Mucosa of descending colon (tissue), 3 donors: ENCODE measurements at places on chromosomes 12 and 14.
A peak's percentile ranks its signal among the peaks of the same experiment; 100 is the strongest.

GRCh38 chr12:87704374-87704773 lies 324.8 kb downstream of the C12orf50 start:
- DNase-seq: no peak

GRCh38 chr14:88323523-88324199 lies 592 bp upstream of the KCNK10 start:
- no peak for DNase-seq

DNA sequence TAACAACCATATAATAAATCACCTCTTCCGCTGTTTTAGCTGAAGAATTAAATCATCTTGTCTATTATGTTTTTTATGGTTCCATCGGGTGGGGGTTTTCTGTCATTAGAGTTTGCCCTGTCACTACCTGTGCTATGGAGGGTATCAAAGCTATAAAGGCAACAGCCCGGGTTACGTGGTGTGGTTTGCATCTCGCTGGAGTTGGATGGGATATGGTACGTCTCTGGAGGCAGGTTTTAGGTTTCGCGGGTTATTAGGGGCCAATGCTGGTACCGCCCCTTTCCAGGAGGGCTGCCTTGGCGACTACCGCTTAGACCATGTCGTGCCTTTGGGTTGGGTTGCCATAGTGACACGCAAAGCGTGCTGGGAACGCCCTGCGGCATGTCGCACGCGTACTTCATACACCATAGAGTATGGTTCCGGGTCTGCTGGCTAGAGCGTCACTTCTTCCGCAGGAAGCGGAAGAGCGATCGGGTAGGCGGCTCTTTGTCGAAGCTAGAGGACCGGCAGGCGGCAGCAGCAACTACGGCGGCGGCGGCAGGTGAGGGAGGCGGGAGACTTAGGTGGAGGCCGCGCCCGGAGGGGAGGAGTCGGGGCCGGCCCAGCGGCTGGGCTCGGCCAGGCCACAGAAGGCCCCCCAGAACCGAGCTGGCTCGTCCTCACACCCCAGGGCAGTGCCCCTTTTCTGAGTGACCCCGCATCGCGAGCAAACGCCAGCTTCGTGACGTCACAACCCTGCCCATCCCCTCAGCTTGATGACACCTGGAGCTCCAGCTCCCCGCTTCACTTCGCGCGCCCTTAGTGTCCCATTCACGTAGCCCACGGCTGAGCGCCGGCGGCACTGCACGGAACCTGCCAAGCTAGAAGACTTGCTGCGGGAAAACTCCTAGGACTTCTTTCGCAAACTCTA lies at the start of gene ZC3H10:
Gene ZC3H10, plus strand, starts transcription at position 489 of the 910 bp plus-strand sequence. CDS start 2,297 bp downstream, outside the sequence.
- DNase-seq: peak; percentile 99

DNA sequence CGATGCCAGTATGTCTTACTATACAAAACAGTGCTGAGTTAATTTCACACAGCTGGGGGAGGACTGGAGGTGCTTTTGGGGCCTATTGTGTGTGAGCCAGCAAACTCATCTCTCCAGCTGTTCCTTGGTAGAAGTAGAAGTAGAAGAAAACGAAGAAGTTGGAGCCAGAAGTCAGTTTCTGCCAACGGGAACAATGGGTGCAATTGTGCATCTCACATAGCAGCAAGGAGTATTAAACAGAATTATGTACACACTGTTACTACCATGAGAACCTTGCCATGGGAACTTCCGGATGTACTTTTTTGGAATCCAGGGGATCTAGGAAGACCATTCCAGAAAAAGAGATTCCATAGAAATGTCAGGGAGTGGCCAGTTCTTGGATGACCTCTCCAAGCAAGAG lies 88.6 kb downstream of the VCPKMT start:
- DNase-seq: no peak

DNA sequence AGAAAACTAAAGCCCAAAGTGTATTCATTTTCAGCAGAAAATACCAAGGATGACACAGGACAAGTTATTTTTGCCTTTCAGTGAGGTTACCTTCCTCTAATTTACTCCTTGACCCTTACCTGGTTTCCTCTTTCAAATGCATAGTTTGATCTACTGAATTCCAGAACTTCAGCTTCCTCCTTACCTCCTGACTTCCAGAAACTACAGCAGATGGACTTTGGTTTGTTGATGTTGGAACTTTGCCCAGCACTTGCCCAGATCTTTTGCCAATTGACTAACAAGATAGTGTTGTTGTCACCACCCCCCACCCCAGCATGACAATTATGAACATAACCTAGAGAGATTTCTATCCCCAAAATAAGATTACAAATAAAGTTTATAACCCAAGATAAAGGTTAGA lies 63.2 kb downstream of the NAV3 start:
- DNase-seq: no peak

DNA sequence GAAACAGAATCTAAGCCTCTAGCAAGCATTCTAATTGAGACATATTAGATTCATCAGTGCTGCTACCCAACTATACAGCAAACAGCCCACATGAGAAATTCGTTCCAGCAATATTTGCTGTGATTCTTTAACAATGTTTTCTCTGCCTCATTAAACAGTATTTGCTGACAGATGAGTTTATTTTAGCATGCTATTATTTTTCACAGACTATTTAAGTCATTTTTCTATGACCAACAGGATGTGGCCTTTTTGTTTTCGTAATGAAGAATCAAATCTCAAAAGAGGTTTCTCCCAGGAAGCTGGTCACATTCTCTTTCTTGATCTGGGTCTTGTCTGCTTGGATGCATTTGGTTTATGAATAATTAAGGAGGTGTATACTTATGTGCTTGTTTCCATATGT lies 23.2 kb upstream of the SERPINA12 start:
- no peak for DNase-seq

- no peak for DNase-seq
These were observed at the start of gene TC2N for GRCh38 chr14:91867316-91867988. Gene TC2N (minus strand): TSS chr14:91867536. CDS start chr14:91813769, 53,767 bp downstream.

DNA sequence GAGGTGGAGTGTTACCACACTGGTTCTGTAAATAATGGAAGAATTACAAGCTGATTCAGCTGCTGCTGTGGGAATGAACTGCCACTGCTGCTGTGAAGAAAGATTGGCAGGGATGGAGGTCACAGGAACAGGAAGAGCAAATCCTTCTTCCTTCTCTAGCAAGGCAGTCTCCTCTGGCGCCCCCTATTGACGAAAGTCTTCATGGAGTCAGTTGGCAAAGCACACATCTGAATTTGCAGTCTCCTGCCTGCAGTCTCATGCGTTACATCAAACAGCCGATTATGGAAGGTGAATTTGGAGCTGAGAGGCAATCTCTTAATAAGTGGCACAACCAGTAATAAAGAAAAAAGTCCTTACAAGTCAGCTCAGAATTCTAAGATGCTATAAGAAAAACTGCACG lies 106.0 kb upstream of the TMTC1 start:
- peak; percentile 36 for DNase-seq

DNA sequence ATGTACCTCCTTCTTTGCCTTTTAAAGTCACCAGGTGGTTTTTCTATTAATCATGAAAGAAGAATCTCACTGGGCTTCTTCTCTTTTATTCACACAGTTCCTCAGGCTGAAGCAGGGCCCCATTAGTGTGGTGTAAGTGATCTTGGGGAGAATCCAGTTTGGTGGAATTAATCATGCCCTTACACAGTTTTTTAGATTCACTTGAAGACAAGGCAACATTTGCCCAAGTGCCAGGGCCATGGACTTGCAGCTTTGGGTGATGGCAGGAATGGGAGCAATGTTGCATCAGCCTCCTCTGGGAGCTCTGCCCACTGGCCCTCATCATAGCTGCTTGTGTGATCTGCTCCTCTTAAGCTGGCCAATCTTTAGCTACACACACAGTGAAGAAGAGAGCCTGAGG lies 33.8 kb downstream of the KCNK10 start:
- DNase-seq: no peak

DNA sequence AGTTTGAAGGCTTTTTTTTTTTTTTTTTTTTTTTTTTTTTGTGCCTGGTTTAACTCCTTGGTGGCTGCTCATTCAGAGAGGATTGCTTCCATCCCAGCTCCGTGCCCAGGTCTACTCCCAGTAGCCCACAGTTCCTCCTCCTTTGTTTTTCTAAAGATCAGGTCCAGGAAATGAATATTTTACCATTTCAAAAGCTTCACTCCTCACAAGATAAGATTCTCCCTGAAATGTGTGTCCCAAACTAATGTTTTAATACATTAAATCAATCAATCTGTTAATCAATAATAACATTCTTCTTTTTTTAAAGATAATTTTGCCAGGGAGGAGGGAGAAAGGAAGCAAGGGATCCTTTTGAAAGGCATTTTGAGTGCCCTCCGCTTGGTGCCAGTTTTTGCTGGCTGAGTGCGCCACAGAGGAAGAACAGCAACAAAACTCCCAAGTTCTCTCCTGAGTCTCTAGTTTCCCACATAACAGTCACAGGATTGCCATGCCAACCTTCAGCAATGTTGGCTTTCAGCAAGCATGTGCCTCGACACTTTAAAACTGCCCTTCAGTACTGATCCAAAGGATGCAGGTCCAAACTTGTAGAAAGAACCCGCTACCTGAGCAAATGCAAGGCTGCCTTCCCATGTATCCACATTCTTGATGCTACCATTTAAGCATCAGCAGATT lies 99.2 kb downstream of the RMST start:
- no peak for DNase-seq

DNA sequence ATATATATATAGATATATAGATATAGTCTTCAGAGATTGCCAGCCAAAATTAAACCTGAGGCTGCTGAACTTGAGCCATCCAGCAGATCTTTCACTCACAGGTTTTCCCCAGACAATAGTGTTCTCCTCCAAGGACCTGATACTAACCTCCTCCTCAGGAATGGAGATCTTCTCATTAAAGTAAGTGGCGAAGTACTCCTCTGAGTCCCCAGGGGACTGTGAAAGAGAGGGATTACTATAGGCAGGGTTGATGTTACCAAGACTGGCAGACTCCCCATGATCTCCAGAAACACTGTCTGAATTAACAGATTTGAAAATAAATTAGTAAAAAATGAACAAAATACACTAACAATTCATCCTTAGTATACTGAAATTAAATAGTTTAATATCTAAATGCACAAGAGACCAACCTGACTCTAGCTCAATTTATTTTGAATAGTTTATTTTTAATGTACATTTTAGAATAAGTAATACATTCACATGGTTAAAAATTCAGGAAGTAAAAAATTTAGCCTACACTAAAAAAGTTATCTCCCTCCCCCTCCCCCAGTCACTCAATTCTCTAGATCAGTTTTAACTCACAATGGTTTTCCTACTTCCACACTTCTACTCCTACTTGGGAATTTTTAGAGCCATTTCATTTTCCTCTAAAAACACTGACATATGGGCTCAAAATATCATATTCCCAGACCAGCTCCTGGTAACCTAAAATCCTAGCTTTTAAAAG lies 17.7 kb downstream of the SLC11A2 start:
- DNase-seq: no peak

DNA sequence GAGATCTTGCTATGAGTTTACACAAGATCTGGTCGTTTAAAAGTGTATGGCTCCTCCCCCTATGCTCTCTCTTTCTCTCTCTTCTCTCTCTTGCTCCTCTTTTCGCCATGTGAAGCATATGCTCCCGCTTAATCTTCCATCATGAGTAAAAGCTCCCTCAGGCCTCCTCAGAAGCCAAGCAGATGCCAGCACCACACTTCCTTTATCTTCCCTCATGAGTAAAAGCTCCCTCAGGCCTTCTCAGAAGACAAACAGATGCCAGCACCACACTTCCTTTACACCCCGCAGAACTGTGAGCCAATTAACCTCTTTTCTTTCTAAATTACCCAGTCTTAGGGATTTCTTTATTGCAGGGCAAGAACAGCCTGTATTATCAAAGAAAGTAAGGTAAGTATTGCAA lies 152.4 kb downstream of the SEC23A start:
- DNase-seq: no peak

GRCh38 chr12:64099397-64099796 lies 122.7 kb downstream of the KICS2 start:
- DNase-seq: no peak

GRCh38 chr12:113098441-113099028 lies 37.0 kb downstream of the RASAL1 start:
- DNase-seq: peak; percentile 90

GRCh38 chr12:57268264-57268663 lies 17.3 kb upstream of the STAC3 start:
- DNase-seq: no peak

DNA sequence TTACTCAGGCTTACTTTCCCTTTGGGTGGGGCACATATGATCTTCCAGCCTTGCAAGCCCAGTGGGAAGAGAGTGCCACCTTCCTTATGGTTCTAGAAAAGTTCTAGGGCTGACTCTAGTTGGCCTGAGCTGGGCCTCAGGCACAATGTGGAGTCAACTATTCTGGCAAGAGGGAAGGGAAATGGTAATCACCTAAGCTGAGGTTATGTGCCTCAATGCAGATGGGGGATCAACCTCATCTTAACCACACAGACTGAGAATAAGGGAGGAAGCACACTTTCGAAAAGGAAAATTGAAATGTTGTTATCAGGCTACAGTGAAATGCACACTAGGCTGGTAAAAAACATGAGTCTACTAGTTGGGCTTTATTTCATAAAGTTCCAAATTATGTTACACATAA lies 77.5 kb upstream of the RMST start:
- no peak for DNase-seq

DNA sequence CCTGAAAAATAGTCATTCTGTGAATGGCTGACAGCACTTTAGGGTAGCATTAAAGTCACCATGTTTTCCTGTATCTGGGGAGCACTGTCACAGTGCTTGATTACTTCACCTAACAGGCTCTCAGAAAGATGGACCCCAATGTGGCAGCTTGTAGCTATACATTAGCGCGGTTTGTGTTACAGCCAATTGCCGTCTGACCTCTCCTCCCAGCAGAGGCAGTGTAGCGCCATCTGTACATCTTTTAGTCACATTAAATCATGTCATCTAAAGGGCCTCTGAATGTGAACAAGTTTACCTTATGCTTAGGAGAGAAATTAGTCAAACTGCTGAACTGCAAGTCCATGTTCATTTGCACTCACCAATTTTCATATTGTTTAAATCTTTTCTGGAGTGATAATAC lies 113.7 kb downstream of the LMO3 start:
- DNase-seq: no peak

- DNase-seq: no peak
These were observed 141.4 kb downstream of the PHLDA1 start for GRCh38 chr12:75890141-75890540.

- no peak for DNase-seq
These were observed 436 bp downstream of the VPS33A start for GRCh38 chr12:122265886-122266229.

DNA sequence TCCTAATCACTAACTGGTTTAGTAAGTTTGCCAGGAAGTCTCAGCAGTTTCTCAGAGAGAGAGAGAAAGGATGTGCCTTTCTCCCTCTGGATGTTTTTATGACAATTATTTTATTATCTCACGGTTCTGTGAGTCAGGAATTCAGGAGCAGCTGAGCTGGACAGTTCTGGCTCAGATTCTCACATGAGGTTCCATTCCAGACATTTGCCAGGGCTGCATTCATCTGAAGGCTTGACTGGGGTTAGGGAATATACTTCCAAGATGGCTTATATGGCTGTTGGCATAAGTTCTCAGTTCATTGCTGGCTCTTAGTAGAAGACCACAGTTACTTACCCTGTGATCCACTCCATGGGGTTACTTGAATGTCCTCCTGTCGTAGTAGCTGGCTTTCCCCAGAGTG lies 101.2 kb upstream of the ATF7IP start:
- no peak for DNase-seq

- no peak for DNase-seq
These were observed 763.9 kb downstream of the GALC start for GRCh38 chr14:87229131-87229530.
